ENCODE measurements at places on chromosomes 4 and X.

- no peak for DNase-seq
Observed at GRCh38 chrX:81857192-81857591, 655.3 kb downstream of the SH3BGRL start.

GRCh38 chr4:111046811-111047210 is 423.9 kb upstream of the PITX2 start:
- DNase-seq, result no peak

DNA sequence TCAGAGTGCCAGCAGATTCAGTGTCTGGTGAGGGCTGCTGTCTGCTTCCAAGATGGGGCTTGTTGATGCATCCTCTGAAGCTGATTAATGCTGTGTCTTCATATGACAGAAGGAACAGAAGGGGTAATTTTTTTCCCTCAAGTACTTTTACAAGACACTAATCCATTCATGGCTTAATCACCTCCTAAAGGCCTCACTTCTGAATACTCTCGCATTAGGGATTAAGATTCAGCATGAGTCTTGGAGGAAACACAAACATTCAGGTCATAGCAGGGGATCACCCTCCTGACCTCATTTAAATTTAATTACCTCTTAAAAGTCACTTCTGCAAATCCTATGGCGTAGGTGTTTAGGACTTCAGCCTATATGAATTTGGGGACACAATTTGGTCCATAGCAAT is 1145.5 kb upstream of the PCDH10 start:
- DNase-seq, result no peak

- peak; percentile 62 for DNase-seq
Observed at GRCh38 chrX:154486396-154487207, at the start of gene UBL4A. Gene UBL4A (minus strand): TSS chrX:154486615. CDS start chrX:154486584, 31 bp downstream.

- DNase-seq, result no peak
Observed at GRCh38 chrX:110004731-110005369, 1.9 kb downstream of the TMEM164 start.

DNA sequence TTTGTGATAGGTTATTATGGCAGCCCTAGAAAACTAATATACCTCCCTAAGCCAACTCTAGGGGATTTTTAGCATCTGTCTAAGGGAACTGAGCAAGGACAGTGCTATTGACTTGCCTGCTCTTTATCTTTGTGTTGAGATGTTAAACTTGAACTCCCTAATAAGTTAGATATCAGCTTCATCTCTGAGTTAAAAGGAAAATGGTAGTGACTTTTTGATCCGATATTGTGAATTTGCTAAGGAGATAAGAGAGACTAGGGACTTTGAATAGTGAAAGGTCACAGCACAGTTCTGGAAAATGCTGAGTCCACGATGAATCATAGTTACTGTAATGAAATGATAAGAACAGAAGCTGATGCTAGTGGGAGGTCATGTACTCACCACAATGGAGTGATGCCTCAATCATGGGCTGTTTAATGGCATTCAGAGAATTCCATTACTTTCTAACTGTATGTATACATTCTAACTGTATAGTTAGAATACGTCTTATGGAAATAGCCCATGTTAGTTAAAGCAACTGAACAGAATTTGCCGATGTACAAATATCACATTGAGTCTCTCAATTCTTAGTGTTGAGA is 147.2 kb downstream of the GLRA3 start:
- no peak for DNase-seq

DNA sequence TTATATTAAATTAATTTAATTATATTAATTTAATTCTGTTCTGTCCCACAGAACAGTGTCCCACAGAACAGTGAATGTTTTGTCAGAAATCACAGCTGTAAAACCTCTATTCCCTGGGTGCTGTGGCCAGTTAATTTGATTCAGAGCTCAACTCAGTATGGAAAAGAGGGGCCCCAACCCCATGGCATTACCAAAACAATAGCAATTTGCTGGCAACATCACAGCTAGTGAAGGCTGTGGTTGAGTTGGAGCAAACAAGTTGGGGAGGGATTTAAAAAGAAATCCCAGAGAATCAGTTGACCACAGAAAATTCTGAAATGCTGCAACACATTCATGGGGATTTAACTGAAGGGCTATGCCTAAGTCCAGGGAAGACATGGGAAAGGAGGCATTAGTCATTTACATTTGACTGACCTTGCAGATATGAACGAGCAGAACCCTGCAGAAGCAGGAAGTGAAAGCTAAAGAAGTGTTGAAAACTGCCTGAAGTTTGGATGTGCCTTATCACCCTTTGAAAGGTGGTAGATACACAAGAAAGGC is 30.1 kb downstream of the PDHA2 start:
- no peak for DNase-seq

GRCh38 chrX:135411893-135412292 is 9.9 kb upstream of the SMIM10L2A start:
- DNase-seq, result no peak

DNA sequence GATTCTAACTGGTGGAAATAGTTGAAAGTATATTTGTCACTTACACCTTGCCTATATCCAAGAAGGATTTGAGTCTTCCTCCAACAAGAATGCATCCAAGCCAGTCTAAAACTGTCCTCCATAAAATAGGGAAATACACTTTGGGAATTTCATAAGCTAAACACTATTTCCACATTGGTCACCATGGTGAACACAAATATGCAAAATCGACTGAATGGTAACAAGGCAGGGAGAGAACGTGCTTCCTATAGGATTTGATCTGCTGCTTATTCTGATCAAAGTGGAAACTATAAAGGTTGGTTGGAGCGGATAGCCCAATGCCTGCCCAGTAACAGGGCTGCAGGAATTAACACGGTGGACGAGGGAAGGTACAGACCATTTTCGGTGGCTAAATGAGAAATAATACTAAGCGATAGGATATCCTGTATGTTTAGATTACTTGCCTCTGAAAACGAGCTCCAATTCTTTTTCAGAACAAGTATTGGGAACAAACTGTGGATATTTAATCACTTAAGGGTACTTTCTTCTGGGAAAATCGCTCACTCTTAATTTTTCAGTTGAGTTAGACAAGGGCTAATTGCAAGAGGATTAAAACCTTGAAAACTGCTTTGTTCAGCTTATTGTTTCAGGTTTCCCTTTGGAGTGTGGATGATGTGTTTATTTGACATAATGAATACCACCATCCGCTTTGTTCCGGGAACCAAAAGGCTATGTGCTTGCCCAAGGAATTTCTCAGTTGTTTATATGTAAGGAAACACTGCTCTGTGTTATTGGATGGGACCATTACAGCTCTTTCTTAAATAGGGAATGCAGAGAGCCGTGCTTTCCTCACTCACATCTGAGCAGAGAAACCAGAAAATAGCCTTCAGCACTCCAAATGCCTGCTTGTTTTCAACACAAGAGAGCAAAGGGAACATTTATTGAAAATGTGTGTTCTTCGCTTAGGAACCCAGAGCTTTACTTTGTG is 194.4 kb downstream of the CBR4 start:
- DNase-seq, result no peak

GRCh38 chrX:19789376-19789775 is 98.0 kb downstream of the SH3KBP1 start:
- DNase-seq, result no peak

DNA sequence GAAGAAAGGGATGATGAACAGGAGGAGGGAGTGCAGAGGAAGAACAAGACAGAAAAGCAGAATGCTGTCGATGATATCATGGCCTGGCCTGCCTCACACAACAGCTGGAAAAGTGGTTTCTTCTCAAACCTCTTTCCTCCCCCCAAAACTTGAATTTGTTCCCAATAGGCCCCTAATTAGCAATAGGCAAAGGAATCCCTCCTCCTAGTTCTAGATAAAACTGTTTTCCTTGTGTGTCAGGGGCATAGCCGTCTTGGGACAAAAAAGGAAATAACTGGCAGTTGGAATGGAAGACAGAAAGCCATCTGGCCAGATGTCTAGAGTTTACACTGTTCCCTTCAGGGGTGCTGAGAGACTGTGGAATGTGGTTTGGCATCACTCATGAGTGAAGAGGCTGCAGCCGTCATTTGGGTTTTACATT is 177.8 kb upstream of the C1QTNF7 start:
- DNase-seq, result no peak

DNA sequence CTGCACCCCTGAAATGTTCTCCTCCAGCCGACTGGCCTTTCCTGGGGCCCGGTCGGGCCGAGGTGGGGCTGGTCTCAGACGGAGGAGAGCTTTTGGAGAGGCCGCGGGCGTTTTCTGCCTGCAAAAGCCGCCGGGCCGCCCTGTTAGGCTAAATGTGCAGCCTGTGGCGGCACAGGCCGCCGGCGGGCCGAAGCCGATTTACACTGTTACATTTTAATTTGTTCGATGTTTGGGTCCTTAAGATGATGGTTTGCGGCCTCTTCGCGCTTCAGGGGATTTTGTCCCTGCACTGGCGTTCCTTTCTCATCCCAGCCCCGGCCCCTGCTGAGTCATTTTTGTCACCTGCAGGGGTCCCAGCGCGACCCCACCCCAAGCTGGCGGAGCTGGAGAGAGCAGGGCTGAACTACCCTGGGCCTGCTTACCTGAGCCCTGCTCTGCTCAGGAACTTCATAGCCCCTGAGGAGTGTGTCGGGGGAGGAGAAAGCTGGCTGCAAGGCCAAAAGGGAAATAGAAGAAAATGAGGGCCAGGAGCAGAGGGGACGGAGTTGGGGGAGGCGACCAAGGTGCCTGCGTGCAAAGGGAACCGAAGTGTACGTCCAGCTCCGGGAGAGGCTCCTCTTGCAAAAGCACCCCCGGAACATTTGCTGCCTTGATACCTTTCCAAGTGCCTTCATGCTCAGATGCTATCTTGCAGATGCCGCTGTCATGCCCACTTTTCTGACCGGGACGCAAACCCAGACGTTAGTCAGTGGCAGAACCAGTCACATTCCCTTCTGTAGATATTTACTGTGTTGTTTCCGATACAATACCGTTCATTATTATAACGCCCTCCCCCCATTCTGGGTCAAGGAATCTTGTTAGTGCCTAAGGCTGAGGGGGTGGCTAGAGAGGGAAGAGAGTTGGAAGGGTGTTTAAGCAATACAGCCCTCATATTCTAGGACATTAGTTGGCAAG is 977 bp upstream of the RBBP7 start:
- no peak for DNase-seq

DNA sequence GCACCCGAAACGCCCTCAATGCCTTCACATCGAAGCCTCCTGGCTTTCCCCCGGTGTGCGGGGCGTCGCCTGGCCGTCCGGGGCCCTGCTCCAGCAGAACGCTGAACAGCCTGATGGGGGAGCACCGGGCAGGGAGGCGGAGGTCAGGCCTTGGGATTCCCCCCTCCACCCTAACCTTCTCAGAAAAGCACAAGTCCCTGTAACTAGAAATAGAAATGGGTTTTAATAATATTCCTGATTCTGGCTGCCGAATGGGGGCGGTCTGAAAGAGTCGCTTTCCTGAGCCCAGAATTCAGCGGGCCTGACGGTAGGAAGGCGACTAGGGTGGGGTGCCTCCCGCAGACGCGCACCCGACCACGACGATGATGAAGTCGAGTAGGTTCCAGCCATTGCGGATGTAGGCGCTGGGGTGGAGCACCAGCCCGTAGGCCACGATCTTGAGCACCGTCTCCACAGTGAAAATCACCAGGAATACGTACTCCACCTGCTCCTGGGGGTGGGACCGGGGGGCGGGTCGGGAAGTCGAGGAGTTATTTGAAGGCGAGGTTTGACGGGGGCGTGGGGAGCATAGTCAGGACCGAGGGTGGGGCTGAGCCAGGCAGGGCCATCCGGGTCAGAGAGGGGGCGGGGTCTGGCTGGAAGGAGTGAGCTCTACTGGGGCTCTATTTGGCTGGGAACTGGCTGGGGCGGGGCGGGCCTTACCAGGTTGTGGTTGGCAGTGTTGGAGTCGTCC is 2.5 kb downstream of the CACNA1F start:
- peak; percentile 65 for DNase-seq

- no peak for DNase-seq
Observed at GRCh38 chr4:121216461-121216860, 52.3 kb upstream of the TNIP3 start.

- no peak for DNase-seq
Observed at GRCh38 chr4:140635606-140636005, 66.8 kb upstream of the UCP1 start.

GRCh38 chrX:149830192-149830873 is 48.6 kb downstream of the MAGEA9 start:
- DNase-seq, result no peak

- DNase-seq, result no peak
Observed at GRCh38 chr4:32684160-32684559, 1964.0 kb downstream of the PCDH7 start.

DNA sequence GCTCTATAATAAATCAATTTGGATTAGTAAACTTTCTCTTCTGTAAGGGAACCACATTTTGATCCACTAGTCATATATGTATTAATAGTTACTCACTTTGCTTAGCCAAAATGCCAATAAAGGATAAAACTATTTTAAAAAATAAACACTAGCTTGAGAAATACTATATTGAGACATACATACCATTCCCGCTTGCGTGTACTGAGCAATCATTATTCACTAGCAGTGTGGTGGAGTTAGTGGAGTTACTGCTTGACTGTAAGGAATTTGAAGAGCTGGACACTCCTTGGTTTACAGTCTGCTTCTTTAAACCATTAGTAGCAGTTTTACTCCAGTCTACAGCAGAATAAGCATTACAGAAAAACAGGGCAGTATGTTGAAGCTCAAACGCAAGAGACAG is 10.8 kb upstream of the PHKA2 start:
- no peak for DNase-seq

DNA sequence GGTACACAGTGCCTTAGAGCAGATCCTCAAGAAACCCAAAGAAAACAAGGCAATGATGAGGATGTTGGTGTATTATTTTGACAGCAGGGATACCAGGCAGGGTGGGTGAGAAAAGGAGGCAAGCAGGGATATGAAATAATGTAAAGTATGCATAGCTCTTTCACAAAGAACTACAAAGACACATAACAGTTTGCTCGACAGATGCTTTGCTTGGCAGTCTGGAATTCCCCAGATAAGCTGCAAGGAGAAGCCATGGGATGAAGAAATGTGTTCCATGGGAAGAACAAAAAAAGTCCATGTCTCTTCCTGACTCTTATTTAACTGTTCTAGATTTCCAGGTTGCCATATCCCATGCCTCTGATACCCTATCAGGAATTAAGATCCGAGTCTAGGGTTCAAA is 75.4 kb downstream of the FAM13A start:
- no peak for DNase-seq

- DNase-seq, result no peak
Observed at GRCh38 chr4:40576651-40577480, 52.8 kb downstream of the RBM47 start.

DNA sequence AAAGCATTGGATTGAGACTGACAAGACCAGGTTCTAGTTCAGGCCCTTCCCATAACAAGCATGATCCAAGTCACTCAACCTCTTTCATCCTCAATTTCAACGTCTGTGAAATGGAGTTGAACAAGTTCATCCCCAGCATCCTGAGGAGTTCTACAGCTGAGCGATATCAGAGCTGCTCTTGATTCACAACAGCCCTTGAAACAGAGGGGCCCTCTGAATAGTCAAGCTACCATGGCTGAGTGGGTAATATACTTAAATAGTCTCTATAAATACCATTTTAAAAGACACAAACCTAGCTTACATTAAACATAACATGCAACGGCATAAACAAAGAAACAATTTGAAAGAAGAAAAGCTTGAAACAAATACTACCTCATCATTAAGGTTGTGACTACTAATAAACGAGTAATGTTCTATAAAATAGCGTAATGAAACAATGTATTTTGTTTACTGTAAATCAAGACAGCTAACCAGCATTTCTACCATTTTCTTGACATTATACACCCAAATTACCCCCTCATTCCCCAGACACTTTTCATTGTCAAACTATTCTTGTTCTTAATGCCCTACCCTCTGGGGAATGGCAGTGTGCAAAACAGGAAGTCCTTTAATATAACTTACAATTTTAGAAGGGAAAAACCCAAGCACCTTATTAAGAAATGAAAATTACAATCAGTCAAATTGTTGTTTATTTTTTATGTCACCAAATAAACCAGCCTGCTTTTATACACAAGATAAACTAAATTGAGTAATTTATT is 202.3 kb downstream of the PARM1 start:
- no peak for DNase-seq

Measured in GM12891 (cell line).